ENCODE measurements at places on chromosomes 16 and 17.

GRCh38 chr17:65627108-65627507 is 65.7 kb upstream of the AXIN2 start:
- no peak overlapping the region for H3K4me3 ChIP-seq
- H3K27me3 ChIP-seq: no peaks in the 10 kb centered on the region

GRCh38 chr16:55876854-55877253 is 1.7 kb upstream of the CES5A start:
- no peak overlapping the region for H3K4me3 ChIP-seq
- no peaks in the 10 kb centered on the region for H3K27me3 ChIP-seq
- H3K36me3 ChIP-seq: no peaks in the 10 kb centered on the region
- DNase-seq: no peak
- H3K4me1 ChIP-seq: no peaks in the 10 kb centered on the region
- H3K27ac ChIP-seq: no peak overlapping the region

DNA sequence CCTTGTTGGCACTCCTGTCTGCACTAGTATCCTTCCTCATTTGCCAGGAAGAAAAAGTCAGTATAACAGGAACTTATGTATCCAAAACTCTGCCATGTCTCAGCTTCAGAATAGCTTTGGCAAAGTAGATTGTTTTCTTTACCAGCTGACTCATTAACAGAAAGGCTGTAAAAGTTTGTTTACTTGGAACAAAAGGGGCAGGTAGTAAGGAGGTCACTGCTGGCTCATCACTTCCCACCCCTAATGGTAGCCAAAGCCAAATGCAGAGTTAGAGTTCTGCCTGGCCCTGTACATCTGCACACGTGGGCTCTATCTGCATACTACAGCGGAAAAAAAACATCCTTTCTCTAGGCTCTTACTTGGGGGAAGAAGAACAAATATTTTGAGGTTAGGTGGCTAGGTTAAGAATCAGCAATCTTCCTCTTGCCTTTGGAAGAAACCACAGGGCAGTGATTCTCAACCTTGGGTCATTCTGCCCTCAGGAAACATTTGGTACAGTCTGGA is 90.9 kb upstream of the BCAR1 start:
- peak; percentile 50 for DNase-seq
- no peak overlapping the region for H3K4me3 ChIP-seq
- H3K27me3 ChIP-seq: no peaks in the 10 kb centered on the region
- H3K4me1 ChIP-seq: peaks cover 40% of the 10 kb centered on the region
- peak overlapping the region; percentile 75 for H3K27ac ChIP-seq
- H3K36me3 ChIP-seq: no peaks in the 10 kb centered on the region

GRCh38 chr17:82458885-82459424 is 414 bp downstream of the NARF start:
- peak overlapping the region; percentile 79 for H3K4me3 ChIP-seq
- no peaks in the 10 kb centered on the region for H3K27me3 ChIP-seq
- H3K27ac ChIP-seq: peak overlapping the region; percentile 63
- peak; percentile 50 for DNase-seq
- no peaks in the 10 kb centered on the region for H3K36me3 ChIP-seq
- H3K4me1 ChIP-seq: peaks cover 22% of the 10 kb centered on the region

GRCh38 chr16:5060073-5060641 is 5.6 kb downstream of the C16orf89 start:
- no peak overlapping the region for H3K4me3 ChIP-seq
- peaks cover under 1% of the 10 kb centered on the region for H3K4me1 ChIP-seq
- H3K27me3 ChIP-seq: no peaks in the 10 kb centered on the region

DNA sequence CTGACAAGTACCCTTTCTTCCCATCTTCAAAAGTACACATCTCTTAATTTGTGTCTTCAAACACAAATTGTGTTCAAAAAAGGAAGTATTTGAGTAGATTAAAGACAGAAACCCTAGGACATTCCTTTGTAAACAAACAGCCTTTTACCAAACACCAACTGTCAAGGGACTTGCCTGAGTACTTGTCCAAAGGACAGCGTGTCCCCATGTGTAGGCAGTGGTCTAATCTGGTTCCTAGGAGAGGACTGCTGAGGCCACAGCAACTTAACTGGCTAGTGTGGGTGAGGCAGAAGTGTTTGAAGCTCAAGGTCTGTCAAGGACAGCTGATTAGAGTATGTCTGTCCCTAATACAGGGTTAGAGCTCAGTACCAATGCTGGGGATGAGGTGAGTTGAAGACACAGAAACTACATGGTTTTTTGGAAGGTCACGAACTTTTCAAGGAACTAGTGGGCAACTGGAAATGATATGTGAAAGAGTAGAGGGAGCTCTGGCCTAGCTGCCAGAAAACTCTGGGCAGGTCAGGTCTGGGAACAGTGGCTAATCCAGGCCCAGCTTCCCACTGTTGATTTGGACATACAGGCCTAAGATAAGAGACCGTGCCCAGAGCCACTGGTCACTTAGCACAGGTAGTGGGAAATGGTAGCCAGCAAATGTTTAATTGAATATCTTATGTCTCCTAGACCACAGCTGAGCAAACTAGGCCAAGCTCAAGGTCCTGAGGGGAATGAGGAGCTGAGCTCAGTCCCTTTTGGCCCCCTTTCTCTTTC is 10.1 kb downstream of the HMOX2 start:
- no peak overlapping the region for H3K4me3 ChIP-seq
- no peaks in the 10 kb centered on the region for H3K27me3 ChIP-seq
- DNase-seq: no peak
- H3K36me3 ChIP-seq: no peaks in the 10 kb centered on the region

DNA sequence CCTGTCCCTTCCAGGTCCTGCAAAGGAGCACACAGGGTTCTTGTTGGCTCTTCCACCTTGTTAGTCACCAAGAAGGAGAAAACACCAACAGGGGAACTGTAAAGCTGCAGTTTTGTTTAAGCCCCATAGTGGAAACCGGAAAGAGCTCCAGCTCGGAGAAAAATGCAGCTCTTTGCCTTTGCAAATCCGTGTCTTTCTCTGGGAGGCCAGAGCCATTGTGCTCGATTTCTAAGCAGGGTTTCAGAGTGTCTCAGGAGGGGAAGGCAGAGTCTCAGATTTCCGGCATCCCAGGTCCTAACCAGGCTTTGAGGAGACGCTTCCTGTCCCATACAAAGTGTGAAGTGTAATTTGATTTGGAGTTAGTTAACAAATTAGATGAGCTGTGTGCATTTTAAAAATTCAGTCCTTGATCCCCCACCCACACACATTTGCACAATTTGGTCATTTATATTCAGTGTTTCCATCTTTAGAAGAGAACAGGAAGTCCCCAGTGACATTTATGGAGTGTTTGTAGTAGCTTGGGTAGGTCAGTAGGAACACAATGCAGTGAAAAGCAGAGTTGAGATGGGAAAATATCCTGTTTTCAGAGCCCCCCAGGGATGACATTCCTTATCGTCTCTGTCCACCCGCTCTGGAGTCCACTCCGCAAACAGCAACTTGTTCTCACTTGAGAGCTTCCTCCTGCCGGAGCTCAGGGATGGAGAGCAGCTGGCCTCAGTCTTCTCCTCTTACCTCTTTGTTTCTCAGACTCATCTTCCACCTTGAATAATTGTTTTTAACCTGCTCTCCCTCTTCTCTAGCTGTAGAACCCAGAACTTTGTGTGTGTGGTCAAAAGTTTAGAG is 331.9 kb downstream of the SEC14L1 start:
- DNase-seq: no peak
- H3K4me3 ChIP-seq: no peak overlapping the region
- no peaks in the 10 kb centered on the region for H3K27me3 ChIP-seq
- H3K36me3 ChIP-seq: no peaks in the 10 kb centered on the region

GRCh38 chr16:25140459-25140858 is 28.9 kb downstream of the LCMT1 start:
- no peak overlapping the region for H3K27ac ChIP-seq
- DNase-seq: no peak
- H3K36me3 ChIP-seq: no peaks in the 10 kb centered on the region
- no peak overlapping the region for H3K4me3 ChIP-seq
- no peaks in the 10 kb centered on the region for H3K27me3 ChIP-seq
- no peaks in the 10 kb centered on the region for H3K4me1 ChIP-seq

DNA sequence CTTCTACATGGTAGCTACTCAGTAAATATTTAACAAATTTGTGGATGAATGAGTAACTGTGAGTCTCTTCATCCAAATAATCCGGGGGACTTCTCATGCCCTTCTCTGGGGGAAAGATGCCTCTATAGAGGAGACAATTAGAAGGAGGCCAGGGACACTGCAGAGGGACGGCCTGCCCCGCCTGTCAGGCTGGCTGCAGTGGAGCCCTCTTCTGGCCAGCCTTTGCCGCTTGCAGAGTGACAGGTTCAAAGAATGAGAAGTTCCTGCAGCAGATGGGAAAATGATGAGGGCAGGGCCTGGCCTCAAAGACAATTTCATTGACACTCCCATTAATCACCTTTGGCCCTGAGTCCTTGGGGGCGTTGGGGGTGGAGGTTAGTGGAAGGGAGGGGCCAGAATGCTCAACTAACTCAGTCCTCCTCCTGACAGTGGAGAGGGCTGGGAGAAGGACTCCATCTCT is 339.0 kb downstream of the MAF start:
- no peaks in the 10 kb centered on the region for H3K36me3 ChIP-seq
- H3K27ac ChIP-seq: no peak overlapping the region
- no peaks in the 10 kb centered on the region for H3K4me1 ChIP-seq

GRCh38 chr16:66375451-66375850 is 9.0 kb downstream of the CDH5 start:
- no peaks in the 10 kb centered on the region for H3K36me3 ChIP-seq
- no peak overlapping the region for H3K4me3 ChIP-seq

DNA sequence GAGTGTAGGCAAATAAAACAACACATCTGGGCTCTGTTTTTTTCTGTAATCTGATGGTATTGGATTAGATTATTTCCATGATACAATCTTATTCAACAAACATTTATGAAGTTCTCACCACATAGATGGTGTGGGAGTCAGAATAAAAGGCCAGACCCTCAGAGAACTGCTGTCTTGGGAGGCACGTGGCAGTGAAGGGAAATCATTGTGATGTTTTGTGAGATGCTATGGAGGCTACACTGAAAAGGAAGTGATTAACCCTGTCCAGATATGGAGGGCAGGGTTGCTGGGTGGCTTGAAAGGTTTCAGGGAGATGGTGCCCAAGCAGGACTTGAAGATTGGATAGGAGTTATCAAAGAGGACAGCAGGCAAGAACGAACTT is 35.6 kb downstream of the DHRS7B start:
- H3K27me3 ChIP-seq: no peaks in the 10 kb centered on the region
- no peaks in the 10 kb centered on the region for H3K4me1 ChIP-seq
- peak overlapping the region; percentile 8 for H3K27ac ChIP-seq
- DNase-seq: no peak
- H3K4me3 ChIP-seq: no peak overlapping the region

DNA sequence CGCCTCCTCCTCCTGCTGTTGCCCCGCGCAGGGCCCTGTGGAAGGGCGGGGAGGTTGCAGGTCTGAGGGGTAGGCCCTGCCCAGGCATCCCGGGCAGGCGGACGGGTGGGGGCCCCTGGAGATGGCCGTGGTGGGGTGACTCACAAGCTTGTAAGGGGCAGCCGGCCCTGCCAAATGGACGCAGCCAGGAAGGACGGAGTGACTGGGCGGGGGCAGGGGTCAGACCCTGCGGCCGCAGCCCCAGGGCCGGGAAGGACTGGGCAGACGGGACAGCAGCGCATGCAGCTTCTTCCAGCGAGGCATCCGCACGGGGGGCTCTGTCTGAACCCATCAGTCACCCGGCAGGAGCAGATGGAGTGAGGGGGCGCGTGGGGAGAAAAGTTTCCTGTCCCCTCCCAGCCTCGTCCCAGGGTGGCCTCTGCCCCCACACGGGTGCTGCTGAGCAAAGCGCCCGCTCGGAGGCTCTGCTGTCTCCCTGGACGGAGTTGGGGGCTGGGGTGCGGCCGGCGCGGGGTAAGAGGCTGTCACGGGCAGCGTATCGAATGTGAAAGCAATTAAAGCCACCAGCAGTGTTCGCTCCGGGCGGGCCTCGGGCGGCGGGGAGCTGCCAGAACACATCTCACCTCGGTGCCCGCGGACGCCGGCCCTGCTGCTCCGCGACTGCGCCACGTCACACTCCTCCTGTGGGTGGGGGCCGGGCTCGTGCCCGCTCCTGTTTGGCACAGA is 5.4 kb upstream of the PRR35 start:
- no peak for DNase-seq
- H3K36me3 ChIP-seq: no peaks in the 10 kb centered on the region
- peaks cover 17% of the 10 kb centered on the region for H3K27me3 ChIP-seq
- H3K4me1 ChIP-seq: no peaks in the 10 kb centered on the region

DNA sequence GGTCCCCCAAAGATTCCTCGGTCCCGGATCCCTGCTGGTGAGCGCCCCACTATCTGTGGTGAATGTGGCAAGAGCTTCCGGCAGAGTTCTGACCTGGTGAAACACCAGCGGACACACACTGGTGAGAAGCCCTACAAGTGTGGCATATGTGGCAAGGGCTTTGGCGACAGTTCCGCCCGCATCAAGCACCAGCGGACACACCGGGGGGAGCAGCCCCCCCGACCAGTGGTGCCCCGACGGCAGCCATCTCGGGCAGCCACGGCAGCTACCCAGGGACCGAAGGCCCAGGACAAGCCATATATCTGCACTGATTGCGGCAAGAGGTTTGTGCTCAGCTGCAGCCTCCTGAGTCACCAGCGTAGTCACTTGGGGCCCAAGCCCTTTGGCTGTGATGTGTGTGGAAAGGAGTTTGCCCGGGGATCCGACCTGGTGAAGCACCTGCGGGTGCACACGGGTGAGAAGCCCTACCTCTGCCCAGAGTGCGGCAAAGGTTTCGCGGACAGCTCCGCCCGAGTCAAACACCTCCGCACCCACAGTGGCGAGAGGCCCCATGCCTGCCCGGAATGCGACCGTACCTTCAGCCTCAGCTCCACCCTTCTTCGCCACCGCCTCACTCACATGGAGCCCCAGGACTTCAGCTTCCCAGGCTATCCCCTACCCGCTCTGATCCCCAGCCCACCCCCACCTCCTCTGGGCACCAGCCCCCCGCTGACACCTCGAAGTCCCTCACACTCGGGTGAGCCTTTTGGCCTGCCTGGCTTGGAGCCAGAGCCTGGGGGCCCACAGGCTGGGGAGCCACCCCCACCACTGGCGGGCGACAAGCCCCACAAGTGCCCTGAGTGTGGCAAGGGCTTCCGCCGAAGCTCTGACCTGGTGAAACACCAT is 2.8 kb downstream of the ZNF48 start:
- no peak overlapping the region for H3K27ac ChIP-seq
- H3K36me3 ChIP-seq: no peaks in the 10 kb centered on the region
- no peaks in the 10 kb centered on the region for H3K27me3 ChIP-seq
- peaks cover 10% of the 10 kb centered on the region for H3K4me1 ChIP-seq
- no peak overlapping the region for H3K4me3 ChIP-seq

DNA sequence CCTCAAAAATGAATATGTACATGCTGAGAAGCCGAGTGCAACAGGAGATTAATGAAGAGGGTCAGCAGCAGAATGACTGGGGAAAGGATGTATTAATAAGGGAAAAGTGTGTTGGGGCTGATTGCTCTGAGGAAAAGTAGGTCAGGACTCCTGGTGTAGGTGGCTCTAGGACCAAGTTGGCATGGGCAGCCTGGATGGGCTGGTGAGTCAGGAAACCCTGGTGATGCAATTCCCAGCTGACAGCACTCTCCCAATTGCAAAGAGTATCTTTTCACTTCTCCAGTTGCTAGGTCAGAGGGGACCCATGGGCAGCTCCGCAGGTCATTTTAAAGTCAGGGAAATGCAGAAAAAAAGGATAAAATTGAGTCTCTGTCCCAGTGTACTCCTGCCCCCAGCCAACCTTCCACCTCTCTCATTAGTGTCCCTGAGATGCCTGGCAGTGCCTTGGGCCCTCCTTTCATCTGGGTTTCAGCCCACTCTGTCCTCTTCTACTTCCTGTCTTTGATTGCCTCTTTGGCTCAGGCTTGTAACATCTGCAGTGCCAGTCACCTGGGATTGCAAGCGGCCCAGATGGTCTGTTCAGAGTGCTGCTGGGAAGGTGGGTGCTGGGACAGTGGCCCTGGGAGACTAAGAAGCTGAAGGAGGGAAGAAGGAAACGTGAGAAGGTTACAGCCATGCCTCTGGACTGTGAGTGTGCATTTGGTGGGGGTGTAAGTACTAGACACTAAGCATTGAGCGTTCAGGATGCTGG is 2177.2 kb downstream of the TP53TG3F start:
- no peak for DNase-seq
- H3K27ac ChIP-seq: no peak overlapping the region
- H3K36me3 ChIP-seq: no peaks in the 10 kb centered on the region
- no peak overlapping the region for H3K4me3 ChIP-seq
- H3K4me1 ChIP-seq: no peaks in the 10 kb centered on the region

All from hepatocyte (in vitro differentiated cells).